Head of caudate nucleus (tissue), 42 donors: ENCODE measurements at places on chromosomes 6 and 20.

- peak; percentile 92 for DNase-seq
Measured at GRCh38 chr6:24721461-24722215, 2.7 kb upstream of the C6orf62 start.

DNA sequence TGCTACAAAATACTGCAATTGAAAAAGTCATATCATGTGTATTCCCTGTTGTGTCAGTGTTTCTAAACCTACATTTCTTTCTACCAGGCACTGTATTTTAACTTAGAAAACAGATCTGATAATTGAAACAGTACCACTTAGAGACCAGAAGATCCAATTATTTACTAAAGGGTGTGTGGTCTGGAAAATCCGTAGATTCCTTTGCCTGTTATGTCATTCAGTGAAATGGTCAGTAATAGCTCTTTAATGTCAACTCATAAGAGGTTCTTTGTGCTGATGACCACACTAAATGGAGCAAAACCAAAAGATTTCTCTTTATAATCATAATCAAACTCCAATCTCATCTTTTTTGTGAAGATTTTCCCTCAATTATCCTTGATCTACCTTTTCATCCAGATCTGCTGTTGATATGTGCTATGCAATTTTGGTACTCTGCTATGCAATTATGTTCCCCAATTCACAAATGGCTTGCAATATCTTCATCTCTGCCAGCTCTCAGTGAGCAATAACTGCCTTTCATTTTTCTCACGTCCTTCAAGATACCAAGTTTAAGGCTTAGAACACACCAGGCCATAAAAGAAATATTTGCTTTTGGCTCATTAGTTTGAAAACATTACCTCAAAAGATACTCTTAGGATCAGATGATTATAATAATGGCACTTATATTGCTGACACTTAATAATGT is 165.5 kb downstream of the MOXD1 start:
- DNase-seq, result no peak

DNA sequence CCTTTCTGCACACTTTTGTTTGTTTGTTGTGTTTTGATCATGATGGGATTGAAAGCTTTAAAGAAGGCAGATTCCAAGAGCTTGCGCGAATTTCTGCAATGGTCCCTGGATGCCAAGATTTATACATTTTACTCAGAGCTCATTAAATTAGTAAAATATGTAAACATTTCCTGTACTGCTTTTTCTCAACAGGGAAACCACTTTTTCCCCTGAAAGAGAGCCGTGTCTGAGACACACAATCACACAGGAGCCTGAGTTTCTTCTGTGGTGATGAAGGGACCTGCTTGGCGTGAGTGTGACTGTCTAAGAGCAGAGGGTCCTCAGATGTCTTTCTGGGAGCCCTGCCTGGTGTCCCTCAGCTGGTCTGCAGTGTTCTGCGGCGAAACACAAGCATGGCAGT is 12.1 kb upstream of the TAGAP start:
- no peak for DNase-seq

GRCh38 chr20:53298260-53298659 is 295.4 kb downstream of the ZNF217 start:
- no peak for DNase-seq

DNA sequence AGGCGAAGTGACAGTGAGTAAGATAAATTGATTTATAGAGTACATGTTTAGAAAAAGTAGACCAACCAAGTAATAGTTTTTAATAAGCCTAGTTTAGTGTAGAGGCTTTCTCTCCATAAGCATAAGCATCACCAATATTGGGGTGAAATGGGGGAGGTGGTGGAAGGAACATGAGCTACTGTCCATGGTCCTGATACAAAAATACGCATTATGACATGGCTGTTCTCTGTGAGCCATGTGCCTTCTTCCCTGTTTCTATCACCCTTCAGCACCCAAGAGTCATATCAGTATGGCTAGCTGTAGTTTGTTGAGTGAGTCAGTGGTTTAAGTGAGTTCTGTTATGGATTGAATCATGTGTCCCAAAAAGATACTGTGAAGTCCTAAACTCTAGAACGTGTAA is 150.8 kb downstream of the EDN1 start:
- no peak for DNase-seq

DNA sequence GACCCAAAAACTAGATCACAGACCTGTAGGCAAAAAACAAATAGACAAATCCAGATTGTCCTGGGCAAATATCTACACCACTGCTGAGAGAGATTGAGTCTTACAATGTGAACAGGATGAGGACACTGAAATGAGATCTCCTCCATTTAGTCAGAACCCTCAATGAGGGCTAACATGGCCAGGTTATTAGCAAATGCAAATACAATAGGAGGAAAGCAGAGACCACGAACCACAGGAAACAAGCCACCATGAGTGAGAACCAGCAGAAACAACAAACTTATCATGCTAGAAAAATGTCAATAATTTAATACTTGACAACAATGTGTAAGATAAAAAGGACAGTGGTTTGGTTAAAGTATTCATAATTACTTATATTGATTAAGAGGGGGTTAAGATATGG is 162.8 kb downstream of the SYNE1 start:
- no peak for DNase-seq

DNA sequence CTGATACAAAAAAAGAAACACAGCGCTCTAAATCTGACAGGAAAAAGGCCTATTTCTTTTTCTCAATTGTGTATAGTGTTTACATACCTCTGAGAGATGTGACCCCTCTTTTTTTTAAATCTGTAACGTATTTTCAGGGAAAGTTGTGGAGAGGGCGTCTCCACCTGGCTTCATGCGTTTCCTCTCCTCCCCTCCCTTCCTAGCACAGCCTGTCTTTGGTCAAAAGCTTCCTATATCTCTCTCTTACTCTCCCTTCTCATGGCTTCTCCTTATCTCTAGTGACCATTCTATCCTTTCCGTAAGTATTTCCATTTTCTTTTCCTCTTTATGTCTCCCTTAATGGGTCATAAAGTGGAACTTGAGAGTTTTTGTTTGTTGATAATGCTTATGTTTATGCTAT is 458.9 kb downstream of the HACE1 start:
- no peak for DNase-seq

- DNase-seq, result no peak
Measured at GRCh38 chr6:63928613-63929012, 293.0 kb downstream of the PHF3 start.

DNA sequence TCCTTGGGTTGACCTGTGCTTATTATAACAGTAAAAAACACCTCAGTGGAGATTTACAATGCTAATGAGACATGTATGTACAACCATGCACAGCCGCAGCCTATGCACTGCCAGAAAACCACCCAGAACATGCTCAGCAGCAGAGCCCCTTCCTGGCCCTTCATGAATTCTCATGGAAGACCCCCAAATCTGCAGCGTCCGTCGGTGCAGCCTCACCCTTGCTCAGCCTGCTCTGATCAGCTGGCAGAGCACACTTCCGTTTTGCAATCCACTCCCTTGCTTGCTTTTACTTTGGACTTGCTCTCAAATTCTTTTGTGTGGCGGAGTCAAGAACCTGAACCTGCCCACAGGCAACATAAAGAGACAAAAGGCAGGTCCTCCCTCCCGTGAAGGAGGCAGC is 378.2 kb upstream of the SULF2 start:
- DNase-seq, result no peak

DNA sequence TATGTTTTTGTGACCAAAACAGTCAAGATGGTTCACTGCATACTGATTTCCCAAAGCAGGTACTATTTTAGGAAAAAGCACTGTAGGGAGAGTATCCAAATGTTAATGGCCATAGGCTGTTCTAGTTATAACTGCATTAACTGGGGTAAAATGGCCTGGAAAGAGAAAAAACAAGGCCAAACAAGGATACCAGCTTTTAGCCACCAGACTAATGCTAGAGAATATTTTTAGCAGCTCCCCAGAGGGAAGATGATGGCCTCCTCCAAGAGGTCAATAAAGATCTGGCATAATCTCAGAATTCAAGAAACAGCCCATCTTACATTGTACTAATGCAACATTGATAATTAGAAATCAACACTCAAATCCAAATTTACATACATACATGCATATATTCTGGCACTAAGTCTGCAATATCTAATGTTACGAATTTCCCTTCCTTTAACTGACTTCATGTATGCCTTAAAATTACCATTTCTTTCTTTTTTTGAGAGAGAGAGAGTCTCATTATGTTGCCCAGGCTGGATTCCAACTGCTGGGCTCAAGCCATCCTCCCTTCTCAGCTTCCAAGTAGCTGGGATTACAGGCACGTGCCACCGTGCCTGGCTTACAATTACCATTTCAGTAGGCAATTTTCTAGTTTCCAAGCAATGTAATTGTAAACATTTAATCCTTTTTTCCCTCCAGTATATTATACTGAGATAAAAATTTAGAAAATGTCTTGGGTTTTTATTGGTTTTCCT is 9.3 kb downstream of the COX7A2 start:
- DNase-seq, result peak; percentile 14

DNA sequence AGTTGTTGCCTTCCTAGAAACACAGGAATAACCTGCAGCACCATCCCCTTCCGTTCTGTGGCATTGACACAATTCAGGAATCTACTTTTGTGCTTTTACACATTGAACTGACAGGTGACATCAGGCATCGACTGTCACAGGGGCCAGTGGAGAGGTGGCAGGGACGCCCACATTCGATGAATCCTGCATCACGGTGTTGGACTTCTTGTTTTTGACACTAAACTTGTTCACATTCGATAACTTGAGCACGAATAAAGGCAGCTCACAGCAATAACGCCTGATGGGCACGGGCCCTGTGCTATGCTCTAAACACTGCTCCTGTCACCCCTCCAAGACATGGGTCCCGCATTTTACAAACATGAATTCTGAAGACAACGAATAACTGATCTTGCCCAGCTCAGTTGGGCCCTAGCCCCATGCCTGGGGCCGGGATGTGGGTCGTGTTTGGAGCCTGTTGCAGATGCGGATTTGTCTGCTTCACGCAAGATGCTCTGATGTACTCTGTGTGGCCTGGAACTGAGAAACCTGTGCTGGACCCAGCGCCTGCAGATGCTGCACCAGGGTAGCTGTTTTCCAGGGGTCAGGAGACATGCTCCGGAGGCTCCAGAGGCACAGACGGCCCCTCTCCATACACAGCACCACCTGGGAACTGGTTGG is 75.7 kb downstream of the TTLL2 start:
- no peak for DNase-seq

- DNase-seq, result no peak
Measured at GRCh38 chr20:47521059-47521808, 19.5 kb downstream of the NCOA3 start.

DNA sequence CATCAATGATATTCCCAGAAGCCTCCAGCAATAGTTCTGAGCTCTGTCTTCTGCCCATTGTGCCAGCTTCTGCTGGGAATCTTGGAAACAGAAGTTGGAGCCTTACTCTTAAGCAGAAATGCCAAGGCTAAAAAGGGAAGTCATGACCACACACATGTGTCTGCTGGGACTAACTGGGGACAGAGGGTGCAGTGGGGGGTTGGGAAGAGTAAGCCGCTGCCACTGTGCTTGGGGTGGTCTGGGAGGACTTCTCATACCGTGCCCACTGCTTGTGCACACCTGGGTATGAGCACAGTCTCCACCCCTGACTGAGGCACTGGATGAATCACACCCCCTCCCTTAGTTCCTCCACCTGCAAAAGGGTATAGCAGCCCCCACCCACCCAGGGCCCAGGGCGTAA is 90.7 kb downstream of the CDC5L start:
- no peak for DNase-seq

DNA sequence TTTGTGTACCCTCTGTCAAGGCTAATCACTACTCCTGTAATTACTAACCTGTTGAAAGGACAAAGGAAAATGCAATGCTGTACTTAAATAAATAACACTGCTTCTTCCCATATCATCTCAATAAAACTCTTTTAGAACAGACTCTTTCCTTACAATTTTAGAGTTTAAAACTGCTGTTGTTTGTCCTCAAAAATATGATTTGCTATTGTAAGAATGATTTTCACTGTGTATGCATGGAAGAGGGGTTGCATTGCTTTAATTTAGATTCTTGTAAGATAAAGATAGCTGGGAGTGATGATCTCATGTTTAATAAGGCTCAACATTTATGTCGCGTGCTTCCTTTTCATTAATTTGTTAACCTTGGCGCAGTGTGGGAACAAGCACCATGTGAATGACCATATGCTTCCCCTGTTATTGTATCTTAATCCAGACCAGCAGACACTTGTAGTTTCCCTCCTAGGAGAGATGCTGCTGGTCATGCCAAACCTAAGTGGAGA is 89.8 kb upstream of the ATXN1 start:
- DNase-seq, result no peak

DNA sequence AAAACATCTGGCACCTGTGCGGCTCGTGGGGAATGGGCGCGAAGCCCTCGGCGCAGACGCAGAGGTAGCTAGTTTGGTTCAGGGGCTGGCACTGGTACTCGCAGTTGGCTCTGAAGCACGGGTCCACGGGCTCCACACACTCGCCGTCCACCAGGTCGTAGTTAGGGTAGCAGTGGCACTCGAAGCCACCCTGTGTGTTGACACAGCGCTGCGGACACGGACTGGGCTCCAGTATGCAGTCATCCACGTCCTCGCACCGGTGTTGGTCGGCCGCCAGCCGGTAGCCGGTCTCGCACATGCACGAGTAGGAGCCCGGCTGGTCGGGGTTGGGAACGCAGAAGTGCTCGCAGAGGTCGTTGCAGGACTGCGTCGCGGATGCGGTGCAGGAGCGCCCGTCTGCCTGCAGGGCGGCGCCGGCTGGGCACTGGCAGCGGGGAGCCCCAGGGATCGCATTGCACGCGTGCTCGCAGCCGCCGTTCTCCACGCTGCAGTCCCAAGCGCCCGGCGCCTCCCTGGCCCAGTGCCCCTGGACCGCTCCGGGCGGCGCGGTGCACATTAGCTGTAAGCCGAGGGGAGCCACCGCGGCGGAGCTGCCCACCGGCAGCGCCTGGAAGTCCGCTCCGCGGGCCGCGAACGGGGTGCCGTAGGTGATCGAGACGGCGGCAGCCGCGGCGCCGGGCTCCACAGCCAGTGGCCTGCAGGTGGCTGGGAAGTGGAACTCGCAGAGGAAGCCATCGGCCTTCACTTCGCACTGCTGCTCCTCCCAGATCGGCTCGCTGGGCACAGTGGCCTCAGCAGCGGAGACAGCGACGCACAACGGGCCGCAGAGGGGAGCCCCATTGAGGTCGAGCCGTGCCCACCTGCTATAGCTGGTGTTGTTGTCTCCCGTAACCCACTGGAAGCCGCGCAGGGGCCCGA is 930 bp downstream of the THBD start:
- peak; percentile 14 for DNase-seq

- DNase-seq, result no peak
Measured at GRCh38 chr6:121523628-121524027, 88.2 kb downstream of the GJA1 start.

GRCh38 chr6:25089442-25089841 is 153.7 kb upstream of the RIPOR2 start:
- no peak for DNase-seq

GRCh38 chr6:10528158-10528981 is 7.2 kb downstream of the GCNT2 start:
- no peak for DNase-seq

- no peak for DNase-seq
Measured at GRCh38 chr6:47132724-47133123, 90.6 kb upstream of the ADGRF1 start.

- DNase-seq, result no peak
Measured at GRCh38 chr6:113953346-113953745, 17.6 kb downstream of the HDAC2 start.
